ENCODE measurements at places on chromosomes 5 and 9. TPM values are rescaled to one million over a fixed set of nuclear protein-coding genes. Genes with fewer than 3 reads are reported as not detected.
A peak's percentile ranks its signal among the peaks of the same experiment; 100 is the strongest.

GRCh38 chr9:123339666-123340510 is 16.1 kb upstream of the CRB2 start:
- peak; percentile 87 for DNase-seq

DNA sequence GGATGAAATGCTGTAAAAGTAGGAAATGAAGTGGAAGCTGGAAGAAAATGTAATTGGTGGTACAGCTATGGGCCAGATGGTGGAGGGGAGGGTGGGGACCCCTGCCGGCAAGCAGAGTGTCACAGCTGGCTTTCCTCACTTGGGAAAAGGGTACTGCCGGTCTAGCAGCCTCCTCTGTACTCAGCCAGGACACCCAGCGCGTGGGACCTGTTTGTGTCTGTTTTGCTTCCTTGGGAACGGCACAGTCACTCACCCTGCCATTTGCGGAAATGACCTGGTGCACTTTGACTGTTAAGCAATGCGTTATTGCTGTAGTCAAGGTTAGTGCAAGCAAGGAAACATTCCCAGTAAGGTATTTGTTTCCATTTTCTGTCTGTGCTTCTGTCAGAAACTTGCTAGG is 10.1 kb downstream of the TMEM252 start:
- DNase-seq = no peak

- no peak for DNase-seq
Measured at GRCh38 chr5:80318212-80318611, 1.6 kb upstream of the SPZ1 start.

DNA sequence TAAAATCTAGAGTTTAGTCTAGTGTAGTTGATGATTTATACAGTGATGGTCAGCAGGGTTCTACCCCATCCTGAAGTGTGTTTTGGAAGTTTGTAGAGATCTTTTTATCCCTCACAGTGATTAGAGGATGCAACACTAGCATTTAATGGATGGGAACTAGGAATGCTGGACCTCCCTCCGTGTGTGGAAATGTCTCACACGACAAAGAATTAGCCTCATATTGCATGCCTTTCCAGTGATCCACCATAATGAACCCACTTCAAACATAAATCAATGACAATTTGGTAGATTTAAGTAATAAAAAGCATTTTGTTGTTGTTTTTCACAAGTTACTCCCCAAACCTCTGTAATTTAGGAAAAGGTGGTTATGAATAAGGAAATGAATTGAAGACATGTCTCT is 82.5 kb upstream of the LMNB1 start:
- no peak for DNase-seq

GRCh38 chr9:4811824-4812223 is 19.1 kb downstream of the RCL1 start:
- DNase-seq = no peak

- no peak for DNase-seq
Measured at GRCh38 chr5:35112300-35112699, 64.6 kb upstream of the AGXT2 start.

DNA sequence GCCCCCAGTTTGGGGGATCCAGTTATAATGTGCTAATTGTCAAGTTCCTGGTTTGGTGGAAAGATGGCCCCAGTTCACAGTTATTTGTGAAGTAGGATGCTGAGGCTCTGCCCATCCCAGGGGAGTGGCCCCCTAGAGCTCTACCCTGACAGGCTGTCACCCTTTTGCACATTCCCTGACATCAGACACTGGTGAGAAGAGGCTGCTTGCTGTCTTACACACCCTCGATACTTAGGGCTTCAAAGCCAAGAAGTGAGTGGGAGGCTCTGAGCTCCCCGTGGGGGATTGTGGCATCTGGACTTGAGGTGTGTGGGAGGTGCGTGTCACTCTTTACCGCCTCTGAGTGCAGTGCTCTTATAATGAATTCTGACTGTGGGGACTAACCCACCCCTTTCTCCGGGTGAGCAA is 168.5 kb downstream of the DOCK2 start:
- DNase-seq = peak; percentile 81

- no peak for DNase-seq
Measured at GRCh38 chr5:98787131-98787719, 13.8 kb downstream of the RGMB start.

Gene NIM1K
- total RNA-seq = 3.2 TPM

Gene ELOVL7
- total RNA-seq = not detected

Gene C9orf153
- 0.16 TPM for total RNA-seq

All from activated CD8-positive, alpha-beta T cell treated with anti-CD3 and anti-CD28 coated beads for 36 hours (primary cell).